Chondrocyte (in vitro differentiated cells): ENCODE measurements at places on chromosomes 1 and 21. TPM values are rescaled to one million over a fixed set of nuclear protein-coding genes. Genes with fewer than 3 reads are reported as not detected.

- DNase-seq, result peak; percentile 59
Observed at GRCh38 chr1:201348211-201348566, 29.3 kb downstream of the TNNT2 start.

GRCh38 chr1:3564921-3565831 is 46.1 kb downstream of the MEGF6 start:
- no peak for DNase-seq

The HSD3B1 gene
- total RNA-seq, result not detected in 3 replicates

- peak; percentile 63 for DNase-seq
Observed at GRCh38 chr21:20031807-20032206, 966.4 kb upstream of the NCAM2 start.

DNA sequence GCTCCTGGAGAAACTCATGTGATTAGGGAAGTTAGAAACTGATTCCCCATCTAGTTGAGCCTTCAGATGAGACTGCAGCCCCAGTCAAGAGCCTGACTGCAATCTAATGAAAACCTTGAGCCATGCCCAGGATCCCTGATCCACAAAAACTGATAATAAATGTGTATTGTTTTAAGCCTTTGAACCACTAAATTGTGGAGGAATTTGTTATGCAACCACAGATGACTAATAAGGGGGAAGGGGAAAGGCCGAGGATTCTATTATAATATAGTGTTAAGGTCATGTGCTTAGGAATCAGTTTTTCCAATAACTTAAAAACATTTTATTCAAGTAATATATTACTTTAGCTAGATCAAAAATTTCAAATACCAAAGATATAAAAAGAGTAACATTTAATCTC is 52.8 kb upstream of the USP25 start:
- no peak for DNase-seq

- DNase-seq, result no peak
Observed at GRCh38 chr1:12186679-12186985, 19.8 kb downstream of the TNFRSF1B start.

DNA sequence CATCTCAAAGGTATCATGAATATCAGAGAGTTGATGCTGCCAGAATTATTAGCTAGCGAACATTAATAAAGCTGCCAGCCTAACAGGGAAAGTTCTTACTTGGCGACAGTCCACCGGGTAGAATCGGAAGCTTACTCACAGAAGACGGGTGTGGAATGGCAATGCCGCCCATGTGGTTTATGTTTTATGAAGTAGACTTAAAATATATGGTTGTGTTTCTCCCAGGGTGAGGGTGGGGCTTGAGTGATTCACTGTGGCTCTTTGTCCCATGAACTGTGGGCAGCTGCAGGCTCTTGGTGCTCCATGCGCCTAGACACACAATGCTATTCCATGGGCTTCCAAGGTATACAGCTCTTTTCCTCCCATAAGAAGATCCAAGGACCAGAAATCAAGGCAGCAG is 162.7 kb downstream of the PIGK start:
- DNase-seq, result no peak

DNA sequence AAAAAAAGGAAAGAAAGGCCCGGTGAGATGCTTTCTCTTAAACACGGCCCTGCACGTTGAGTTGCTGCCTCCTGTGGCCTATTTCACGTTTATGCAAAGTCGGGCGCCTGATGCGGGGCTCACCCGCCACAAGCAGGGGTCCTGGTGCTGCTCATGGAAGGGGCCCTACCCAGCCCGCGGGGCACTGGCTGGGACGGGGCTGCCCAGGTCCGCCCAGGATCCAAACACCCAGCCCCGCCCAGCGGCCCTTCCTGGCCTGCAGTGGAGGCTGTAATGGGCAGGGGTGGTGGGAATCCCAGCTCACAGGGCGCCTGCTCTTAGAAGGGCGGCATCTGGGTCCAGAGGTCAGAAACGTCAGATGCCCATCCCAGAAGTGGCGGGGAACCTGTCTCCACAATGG is 1.6 kb downstream of the COL6A2 start:
- peak; percentile 75 for DNase-seq

DNA sequence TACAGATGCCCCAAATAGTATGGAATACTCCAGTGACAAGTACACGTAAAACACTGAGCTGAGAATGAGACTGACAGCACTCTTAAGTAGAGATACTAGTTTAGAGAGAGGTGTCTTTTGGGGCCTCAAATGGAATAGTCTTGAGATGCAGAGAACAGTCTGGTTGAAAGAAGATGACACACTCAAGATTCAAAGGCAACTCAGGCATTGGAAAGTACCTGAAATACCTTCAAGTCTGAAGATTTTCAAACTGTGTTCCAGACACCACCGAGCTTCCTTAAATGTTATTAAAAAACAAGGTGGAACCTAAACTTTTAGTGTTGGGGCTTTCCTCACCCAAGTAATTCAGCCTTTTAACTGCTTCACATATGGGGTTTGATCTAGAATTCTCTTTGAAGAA is 437.7 kb downstream of the OMA1 start:
- DNase-seq, result no peak

The DIO1 gene
- not detected in 3 replicates for total RNA-seq

DNA sequence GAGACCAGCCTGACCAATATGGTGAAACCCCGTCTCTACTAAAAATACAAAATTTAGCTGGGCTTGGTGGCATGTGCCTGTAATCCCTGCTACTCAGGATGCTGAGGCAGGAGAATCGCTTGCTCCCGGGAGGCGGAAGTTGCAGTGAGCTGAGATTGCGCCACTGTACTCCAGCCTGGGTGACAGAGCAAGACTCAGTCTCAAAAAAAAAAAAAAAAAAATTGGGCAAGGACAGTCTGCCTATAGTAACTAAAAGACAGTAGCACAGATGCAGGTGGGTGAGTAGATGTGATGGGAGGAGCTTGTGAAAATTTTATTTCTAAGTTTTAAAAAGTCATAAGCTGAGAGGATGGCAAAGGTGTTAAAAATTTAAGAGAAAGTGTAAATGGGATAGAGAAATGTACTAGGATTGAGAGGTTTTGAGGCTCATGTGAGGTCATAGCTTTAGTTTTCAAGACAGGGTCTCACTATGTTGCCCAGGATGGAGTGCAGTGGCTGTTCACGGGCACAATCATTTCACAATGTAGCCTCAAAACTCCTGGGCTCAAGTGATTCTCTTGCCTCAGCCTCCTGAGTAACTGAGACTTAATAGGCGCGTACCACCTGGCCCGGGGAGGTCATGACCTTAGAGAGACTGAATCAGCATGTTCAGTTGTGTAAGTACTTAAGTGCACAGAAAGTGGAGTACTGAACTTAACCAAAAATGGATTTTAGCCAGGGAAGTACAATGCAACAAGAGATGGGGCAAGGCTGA is 33.7 kb downstream of the PTP4A2 start:
- no peak for DNase-seq

- no peak for DNase-seq
Observed at GRCh38 chr21:38496224-38496623, 2.1 kb downstream of the ERG start.

DNA sequence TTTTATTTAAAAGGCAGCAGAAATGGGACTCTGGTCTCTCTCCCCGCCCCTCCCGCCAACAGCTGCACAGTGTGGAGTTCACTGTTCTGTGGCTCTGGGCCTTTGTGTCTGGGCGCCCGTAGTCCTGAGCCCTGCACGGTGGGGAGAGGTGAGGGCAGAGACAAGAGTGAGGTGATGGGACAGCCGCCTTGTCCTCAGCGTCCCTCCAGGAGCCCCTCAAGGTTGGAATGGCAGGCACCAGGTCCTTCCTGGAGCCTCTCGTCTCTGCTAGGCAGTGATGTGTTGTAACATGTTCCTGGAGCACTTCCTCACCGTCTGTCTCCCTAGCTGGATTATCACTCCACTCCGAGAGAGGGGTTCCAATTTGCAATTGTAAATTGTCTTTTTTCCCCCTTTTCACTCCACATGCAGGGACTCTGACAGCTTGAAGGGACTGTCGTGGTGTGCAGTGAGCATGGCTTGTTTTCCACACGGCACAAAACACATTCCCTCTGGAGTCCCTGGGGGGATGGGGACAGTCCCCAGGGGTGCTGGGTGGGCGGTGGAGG is 44.6 kb upstream of the C1orf174 start:
- peak; percentile 64 for DNase-seq

The ADGRL4 gene
- 4.9 to 6.9 TPM (median 5.7 TPM) in 3 replicates for total RNA-seq

GRCh38 chr1:181126289-181126688 is 37.8 kb downstream of the IER5 start:
- DNase-seq, result no peak

DNA sequence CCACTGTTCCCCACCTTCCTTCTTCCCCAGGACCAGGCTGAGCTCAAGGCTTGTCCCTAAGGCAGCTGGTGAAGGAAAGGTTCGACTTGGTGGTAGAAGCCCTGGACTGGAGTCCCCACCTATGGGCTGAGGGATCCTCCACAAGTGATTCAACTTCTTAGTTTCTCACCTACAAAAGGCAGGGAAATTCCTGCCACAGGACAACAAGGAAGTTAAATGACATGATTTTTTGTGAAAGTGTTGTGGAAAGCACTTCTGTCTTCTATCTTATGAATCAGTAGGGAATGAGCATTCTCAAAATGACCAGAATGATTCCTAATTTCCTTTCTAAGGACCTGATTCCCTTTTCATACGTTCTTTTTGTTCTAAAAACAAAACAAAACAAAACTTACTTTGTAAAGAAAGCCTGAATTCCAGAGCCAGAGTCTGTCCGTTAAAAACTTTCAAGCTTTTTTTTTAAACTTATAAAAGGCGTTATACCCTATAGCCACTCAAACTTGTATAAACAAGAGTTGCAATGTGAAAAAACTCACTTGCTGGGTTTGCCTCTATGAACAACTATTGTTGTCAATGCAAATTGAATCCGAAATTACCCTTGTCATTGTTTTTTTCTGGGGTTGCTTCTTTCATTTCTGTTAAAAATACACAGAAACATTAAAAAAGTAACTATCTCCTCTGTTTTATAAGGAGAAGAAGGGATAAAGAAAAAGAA is 12.2 kb downstream of the KCNJ15 start:
- DNase-seq, result no peak

The LENEP gene
- 0.72 to 0.85 TPM in 2 of 3 replicates, not detected in the other for total RNA-seq

- no peak for DNase-seq
Observed at GRCh38 chr1:220326578-220326977, 54.3 kb upstream of the RAB3GAP2 start.

DNA sequence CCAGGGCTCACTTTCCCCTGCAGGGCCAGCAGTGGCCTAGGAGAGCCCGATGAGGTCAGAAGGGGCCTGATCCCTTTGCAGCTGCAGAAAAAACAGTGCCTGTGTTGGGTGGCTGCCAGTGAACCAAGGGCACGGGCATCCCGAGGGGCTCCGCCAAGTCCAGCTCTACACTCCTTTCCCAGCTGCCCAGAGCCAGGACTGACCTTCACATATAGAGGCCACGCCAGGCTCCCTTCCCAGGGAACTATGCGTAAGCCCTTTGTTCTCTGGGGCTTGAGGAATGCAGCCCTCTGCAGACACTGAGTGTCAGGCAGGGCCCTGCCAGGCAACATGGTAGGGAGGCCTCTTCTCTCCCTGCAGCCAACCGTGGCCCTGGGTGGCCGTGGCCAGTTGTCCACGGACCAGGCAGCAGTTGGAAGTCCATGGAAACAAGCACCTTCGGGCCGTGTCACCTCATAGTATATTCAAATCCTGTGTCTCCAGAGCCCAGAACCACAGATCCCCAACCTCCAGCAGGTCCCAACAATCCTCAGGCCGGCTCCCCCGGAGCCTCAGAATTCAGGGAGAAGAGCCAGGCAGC is 194.0 kb downstream of the NPHP4 start:
- DNase-seq, result peak; percentile 59

The UBL4B gene
- total RNA-seq, result not detected in 3 replicates

DNA sequence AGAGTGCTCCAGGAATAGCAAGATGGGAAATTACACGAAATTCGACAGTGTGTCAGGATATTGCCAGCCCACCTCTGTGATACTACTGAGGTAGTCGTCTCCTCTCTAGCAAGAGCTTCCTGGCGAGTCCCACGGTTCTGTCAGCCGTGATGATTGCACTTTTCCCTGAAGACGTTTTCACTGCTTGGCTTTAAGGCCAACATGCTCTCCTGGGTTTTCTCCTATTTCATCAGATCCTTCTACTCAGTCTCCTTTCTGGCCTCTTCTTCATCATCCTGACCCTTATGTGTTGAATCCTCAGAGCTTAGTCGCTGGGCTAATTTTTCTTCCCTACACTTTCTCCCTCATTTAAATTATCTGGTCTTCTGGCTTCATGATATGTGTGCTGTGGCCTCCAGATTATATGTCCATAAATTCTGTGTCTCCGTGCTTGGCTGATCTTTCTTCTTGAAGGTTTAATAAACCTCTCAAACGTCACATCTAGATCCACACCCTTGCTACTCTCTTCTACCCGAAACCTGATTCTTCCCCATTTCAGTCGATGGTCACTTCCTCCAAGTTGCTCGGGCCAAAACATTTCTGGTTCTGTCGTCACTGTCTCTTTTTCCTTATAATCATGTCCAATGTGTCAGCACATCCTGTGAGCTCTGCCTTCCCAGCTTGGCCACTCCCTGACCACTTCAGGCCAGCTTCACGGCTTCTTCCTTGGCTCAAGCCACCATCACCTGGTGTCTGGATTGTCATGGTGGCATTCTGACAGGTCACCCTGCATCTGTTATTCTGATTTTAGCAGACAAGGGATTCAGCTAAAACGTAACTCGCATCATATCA is 12.2 kb downstream of the OR2B11 start:
- no peak for DNase-seq

- DNase-seq, result no peak
Observed at GRCh38 chr1:31725134-31725533, 21.3 kb upstream of the COL16A1 start.

DNA sequence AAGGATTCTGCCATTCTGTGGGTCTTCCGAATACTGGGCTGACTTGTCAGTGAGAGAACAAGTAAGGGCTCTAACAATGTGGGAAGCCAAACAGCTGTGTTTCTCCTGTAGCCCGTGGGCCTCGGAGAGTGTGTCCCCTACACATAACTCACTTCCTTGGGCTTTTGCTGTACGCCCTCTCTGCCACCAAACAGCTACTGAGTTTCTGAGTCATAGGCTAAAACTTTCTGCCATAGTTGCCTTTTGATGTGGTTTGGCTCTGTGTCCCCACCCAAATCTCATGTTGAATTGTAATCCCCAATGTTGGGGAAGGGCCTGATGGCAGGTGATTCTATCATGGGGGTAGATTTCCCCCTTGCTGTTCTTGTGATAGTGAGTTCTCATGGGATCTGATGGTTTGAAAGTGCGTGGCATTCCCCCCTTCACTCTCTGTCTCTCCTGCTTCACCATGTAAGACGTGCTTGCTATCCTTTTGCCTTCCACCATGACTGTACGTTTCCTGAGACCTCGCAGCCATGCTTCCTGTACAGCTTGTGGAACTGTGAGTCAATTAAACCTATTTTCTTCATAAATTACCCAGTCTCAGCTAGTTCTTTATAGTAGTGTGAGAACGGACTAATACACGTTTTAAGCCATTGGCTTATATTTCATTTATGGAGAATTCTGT is 194.8 kb upstream of the HMCN1 start:
- no peak for DNase-seq

The CELA3A gene
- not detected in 3 replicates for total RNA-seq
